Omental fat pad (tissue), 4 donors: ENCODE measurements at places on chromosomes 2 and 18.

DNA sequence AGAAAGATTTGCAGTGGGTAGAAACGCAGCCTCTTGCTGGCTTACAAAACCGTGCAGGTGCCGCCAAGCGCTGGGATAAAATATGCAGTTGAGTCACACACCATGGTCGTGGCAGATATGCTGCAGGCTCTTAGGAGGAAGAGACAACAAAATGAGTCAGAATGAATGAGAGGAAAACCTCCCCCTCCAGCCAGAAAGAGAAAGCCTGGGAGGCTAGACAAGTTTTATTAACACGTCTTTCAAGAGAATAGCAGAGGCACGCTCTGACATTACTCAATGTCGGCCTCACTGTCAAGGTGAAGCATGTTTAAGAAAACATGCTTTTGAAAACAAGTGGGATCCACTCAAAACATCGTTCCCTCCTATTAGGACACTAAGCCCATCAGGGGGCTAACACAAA, 37.1 kb upstream of the ZCCHC2 start:
- no peak for DNase-seq

GRCh38 chr2:188042412-188042811, 249.3 kb upstream of the GULP1 start:
- DNase-seq = no peak

DNA sequence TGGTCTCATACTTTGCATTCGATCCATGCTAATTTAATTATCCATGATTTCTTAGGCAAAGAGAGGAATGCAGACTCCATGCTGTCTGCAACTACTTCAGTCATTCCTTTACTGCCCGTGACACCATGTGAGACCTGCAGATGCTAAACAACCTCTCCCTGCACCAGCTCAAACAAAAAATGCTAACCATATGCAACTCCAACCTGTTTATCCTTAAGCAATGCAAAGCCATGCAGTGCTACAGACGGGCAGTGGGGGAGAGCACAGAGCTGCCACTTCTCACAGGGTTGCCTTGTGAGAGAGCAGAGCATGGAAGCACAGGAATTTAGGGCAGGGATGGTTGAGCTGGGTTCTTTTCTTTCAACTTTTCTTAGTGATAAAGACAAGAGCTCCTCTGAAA, 74.9 kb upstream of the KLHL14 start:
- DNase-seq = no peak

DNA sequence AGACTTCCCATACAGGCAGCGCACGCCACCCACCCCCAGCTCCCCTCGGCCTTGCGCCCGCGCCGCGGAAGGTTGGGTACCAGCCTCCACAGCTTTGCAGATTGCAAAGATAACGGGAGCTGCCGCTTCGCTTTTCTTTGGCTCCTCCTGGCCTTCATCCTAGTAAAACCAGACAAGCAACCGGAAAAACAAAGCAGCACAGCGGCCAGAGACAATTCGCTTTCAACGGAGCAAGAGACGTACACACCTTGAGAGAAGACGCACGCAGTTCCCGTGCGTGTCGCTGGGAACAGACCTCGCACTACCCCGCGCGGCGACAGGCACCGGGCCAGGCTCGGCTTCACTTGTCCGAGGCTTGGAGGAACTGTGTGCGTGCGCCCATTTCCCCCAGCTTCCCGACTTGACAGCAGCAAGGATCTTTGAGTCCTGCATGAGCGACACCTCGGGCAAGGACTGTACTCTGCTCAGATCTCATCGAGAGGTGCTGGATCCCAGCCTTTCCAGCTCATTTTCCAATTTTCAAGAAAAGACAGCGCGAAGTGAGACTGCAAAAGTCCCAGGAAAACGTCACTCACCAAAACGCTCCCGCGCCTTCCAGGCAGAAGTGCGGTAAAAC, 964 bp downstream of the ZBTB7C start:
- no peak for DNase-seq

DNA sequence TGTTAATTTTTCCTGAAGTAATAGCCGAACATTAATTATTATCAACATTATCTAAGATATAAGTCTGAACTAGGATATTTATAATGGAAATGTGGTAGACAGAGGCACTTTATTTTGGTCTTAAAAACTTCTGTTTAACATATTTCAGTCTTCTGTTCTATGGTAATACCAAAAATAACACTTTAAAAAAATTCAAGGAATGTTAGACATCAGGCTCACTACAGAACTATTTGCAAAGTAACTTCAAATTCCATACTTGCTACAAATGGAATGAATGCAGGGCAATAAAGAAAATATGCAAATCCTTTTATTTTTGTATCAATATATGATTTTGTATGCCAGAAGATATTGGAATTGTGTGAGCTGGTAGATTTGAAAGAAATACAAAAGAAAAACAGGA, 345.5 kb upstream of the DSEL start:
- DNase-seq = no peak

- DNase-seq = no peak
Measured at GRCh38 chr2:99425022-99425421, 64.8 kb downstream of the REV1 start.

DNA sequence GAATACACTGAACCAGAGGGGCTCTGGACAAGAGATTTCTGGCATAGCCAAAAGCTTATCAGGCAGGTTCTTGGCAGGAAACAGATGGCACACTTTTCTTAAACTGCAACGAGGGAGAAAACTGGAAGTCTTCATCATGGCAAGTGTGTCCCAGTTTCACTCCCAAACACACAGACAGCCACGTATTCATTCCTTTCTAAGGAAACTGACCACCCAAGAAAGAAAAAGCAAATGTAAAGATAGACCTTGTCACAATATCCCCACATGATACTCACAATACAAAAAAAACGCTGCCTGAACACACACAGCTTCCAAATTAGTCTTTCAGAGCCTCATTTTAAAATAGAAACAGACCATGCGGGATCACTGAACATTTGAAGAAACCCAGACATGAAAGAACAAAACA, 40.6 kb upstream of the RTTN start:
- DNase-seq = no peak

GRCh38 chr2:187924293-187924692, 367.4 kb upstream of the GULP1 start:
- DNase-seq = no peak
